Uterus (tissue), 4 donors: ENCODE measurements at places on chromosomes 7 and 10.

GRCh38 chr7:17680026-17680425 is 260.3 kb downstream of the SNX13 start:
- no peaks in the 10 kb centered on the region for H3K4me1 ChIP-seq
- no peaks in the 10 kb centered on the region for H3K36me3 ChIP-seq
- no peak for DNase-seq
- no peaks in the 10 kb centered on the region for H3K27me3 ChIP-seq
- H3K27ac ChIP-seq, result no peak overlapping the region

- no peak overlapping the region for H3K4me3 ChIP-seq
- no peaks in the 10 kb centered on the region for H3K4me1 ChIP-seq
- H3K27ac ChIP-seq, result no peak overlapping the region
- DNase-seq, result no peak
Measured at GRCh38 chr10:30169342-30169741, 110.0 kb upstream of the JCAD start.

GRCh38 chr10:99394256-99394655 is 36.2 kb downstream of the GOT1 start:
- H3K4me3 ChIP-seq, result no peak overlapping the region
- no peak overlapping the region for H3K27ac ChIP-seq
- H3K36me3 ChIP-seq, result no peaks in the 10 kb centered on the region
- no peaks in the 10 kb centered on the region for H3K4me1 ChIP-seq
- no peak for DNase-seq

- no peak overlapping the region for H3K4me3 ChIP-seq
- DNase-seq, result no peak
- no peak overlapping the region for H3K27ac ChIP-seq
- H3K36me3 ChIP-seq, result no peaks in the 10 kb centered on the region
Measured at GRCh38 chr7:20114468-20114867, 102.7 kb downstream of the MACC1 start.

- no peak overlapping the region for H3K4me3 ChIP-seq
- no peak for DNase-seq
- peaks cover 4% of the 10 kb centered on the region for H3K27me3 ChIP-seq
- H3K4me1 ChIP-seq, result no peaks in the 10 kb centered on the region
- no peak overlapping the region for H3K27ac ChIP-seq
Measured at GRCh38 chr10:128161031-128161430, 34.8 kb upstream of the MKI67 start.
